ENCODE measurements at places on chromosomes 2 and 18.

- DNase-seq = no peak
Measured at GRCh38 chr18:4040391-4041092, 414.6 kb downstream of the DLGAP1 start.

DNA sequence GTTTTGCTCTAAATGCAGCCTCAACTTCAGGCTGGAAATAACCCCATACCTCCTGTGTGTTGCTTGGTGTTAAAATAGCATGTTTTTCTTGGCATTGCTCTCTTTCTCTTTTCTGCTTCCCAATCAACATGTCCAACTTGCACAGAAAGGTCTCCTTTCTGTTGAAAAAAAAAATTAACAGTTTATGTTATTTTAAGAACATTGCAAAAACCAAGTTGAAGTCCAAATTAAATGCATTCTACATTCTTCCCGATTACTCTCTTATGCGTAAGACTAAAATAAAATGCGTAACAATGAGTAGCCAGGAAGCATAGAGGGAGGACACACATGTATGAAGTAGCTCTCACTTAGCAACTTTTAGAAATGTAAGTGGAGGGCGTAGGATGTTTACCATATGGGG is 1406.1 kb upstream of the NXPH2 start:
- no peak for DNase-seq

DNA sequence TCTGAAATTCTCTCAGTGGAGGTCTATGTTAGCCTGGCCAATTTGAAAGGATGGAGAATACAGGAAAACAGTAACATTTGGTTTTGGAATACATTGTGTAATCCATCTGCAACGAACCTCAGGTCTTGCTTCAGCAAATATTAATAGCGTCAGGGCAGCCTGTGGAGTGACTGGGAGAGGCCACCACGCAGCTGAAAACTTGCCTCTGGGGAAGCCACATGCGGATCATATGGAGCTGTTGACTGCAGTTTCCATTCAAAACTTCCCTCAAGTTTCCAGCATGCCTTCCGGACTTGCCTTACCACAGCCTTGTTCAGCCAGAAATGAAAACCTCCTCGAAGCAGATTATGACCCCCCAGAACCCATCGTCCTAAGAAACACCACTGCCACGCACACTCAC is 25.7 kb downstream of the BCL11A start:
- DNase-seq = no peak

DNA sequence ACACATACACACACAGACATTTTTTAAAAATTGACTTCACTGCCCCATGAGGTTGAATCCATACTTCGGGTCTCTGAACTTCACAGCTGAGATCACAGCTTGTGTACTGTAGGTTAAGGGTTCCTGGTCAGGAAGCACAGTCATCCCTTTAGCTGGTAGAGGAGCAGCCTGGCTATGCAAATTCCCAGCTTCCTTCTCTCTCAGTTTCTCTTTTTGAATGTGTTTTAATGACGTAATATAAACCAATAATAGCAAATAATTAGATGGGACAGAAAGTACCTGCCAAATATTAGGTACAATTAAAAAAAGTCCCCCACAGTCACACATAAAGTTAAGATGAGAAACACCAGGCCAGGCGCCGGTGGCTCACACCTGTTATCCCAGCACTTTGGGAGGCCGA is 178.7 kb downstream of the ZNF385B start:
- DNase-seq = no peak

DNA sequence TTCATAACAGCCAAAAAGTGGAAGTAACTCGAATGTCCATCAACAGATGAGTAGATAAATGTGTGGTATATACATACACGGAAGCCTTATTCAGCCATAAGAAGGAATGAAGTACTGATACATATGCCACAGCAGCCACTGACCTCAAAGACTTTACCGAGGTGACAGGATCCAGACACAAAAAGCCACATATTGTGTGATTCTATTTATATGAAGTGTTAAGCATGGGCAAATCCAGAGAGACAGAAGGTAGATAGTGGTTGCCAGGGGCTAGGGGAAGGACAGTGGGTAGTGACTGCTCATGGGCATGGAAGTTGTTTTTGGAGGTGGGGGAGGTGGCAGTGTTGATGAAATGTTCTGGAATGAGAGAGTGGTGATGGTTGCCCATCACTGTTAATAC is 33.9 kb downstream of the ZAP70 start:
- DNase-seq = no peak

DNA sequence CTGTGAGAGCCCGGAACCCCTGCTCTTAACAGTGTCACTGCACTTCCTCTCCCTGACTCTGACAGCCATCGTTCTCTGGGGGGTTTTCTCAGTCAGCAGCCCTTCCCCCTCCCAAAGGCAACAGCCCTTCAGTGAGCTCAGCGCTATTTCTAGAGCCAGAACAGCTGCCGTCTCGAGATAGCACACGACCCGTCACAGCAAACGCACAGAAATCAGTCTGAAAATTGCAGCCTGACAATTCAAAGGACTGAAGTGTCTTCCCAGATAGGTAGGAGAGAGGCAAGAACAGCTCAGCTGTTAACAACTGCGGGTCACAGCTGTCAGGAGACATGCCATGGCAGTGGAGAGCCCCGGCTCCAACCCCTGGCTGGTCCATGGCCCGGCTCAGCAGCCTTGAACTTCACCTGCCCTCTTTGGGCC is 45.4 kb downstream of the ST8SIA5 start:
- no peak for DNase-seq

DNA sequence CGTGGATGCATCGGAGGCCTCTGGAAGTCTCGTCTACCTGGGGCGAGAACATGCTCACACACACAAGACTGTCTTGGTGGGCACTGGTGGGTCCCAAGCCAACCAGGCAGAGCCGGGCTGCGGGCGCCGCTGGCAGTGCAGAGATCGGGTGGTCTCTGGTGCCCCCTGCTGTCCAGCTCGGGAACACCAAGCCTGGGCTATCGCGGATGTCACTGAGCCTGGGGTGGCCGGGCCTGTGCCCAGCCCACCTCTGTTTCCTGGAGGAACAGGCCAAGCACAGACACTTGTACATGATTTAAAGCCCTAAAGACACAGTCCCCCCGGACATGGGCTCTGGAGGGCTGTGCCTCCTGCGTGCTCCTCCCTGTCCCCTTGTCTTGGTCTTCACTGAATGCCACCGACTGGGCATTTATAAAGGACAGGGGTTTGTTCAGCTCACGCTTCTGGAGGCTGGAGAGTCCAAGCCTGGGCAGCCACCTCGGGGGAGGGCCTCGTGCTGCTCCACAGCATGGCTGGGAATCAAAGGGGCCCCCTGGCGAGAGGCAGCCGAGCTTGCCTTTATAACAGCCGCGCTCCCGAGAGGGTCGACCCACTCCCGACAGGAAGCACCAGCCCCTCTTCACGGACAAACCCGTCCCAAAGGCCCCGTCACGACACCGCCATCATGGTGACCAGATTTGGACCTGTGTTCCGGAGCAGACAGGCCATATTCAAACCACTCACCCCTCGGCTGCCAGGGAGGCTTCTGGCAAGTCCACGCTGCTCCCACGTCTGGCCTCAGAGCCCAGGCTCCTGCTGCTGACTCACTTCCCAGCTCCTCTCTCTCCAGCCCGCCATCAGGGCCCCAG is 3.6 kb upstream of the OTOS start:
- peak; percentile 94 for DNase-seq

DNA sequence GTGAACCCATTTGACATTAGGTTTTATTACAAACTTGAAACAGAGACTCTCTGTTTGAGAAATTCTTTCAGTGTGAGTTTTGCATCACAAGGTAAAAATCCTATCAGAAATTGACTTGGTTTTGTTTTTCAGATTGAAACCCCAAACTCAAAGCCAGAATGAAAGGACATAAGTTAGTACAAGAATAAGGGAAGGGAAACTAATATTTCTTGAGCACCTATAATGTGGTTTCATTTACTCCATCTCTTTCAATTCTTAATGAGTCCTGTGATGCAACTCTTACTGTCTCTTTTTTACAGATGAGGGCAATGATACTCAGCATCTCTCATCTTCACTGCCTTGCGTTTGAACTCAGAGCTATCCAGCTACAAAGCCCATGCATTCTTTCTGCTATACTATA is 210.0 kb upstream of the SIX3 start:
- no peak for DNase-seq

GRCh38 chr2:146227152-146228019 is 1617.4 kb upstream of the ACVR2A start:
- no peak for DNase-seq

- DNase-seq = no peak
Measured at GRCh38 chr2:193326296-193326695, 1131.6 kb upstream of the TMEFF2 start.

DNA sequence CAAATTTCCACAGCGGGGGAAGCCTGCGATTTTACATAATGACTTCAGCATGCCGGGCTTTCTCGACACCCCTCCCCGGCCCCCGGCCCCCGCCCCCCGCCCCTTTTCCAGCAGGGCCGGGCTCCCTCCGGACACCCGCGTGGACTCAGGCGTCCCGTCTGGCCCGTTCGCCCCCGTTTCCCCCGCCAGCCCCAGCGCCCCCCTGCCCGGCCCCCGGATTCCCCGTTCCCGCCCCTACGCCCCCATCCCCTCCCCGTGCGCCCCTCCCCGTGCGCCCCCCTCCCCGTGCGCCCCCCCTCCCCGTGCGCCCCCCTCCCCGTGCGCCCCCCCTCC is 456 bp upstream of the NFATC1 start:
- no peak for DNase-seq

Data from nephron progenitor cell (in vitro differentiated cells).